ENCODE measurements at places on chromosomes 5 and 9. TPM values are rescaled to one million over a fixed set of nuclear protein-coding genes. Genes with fewer than 3 reads are reported as not detected.

Gene F2RL1
- total RNA-seq, result 0.87 TPM

Gene FREM1
- total RNA-seq, result 4.5 TPM

Gene AQP7
- 104 TPM for total RNA-seq

Gene IL17B
- total RNA-seq, result not detected

Gene FAXDC2
- 13.9 TPM for total RNA-seq

Gene DHX29
- total RNA-seq, result 20.6 TPM

Gene SAXO1
- total RNA-seq, result not detected

Gene BRINP1
- 0.30 TPM for total RNA-seq

Gene SV2C
- 1.2 TPM for total RNA-seq

Gene ATP10B
- not detected for total RNA-seq

Gene FLT4
- total RNA-seq, result 6.4 TPM

Gene CBY3
- not detected for total RNA-seq

Measured in heart right ventricle (tissue), 16 donors.